Renal cortex interstitium (tissue), 15 donors: ENCODE measurements at places on chromosomes 2 and 18.

- DNase-seq = peak; percentile 9
Measured at GRCh38 chr2:182166406-182166805, 180.8 kb downstream of the PPP1R1C start.

DNA sequence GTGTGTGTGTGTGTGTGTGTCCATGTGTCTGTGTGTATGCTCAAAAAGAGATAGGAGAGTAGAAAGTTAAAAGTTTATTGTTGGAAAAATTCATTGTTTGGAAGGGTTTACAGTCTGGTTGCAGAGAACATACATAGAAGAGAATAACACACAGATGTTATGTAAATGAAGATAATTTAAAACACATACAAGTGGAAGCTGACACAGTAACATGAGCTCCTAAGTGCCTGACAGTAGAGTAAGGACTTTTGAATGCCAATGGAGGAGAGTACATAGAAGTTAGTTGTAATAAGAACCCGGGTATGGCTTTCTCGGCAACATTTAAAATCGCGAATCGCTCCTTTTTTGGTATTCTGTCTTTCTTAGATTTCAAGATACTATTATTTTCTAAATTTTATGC lies 137.0 kb upstream of the FANCL start:
- no peak for DNase-seq

GRCh38 chr2:109352898-109353689 lies 224.1 kb downstream of the SH3RF3 start:
- no peak for DNase-seq

DNA sequence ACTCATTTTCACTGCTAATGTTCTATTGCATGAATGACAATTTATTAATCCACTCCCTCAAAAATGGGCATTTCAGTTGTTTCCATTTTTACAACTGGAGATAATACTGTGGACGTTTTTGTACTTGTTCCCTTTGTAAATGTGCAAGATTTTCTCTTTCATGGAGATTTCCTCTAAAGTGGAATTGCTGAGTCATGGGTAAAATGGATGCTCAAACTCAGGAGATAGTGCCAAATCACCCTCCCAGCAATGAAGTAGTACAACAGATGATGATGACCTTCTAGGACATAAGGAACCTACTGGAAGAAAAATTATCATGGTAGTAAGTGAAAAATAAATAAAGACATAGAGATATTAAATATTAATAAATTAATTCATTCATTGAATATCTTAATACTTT lies 460.8 kb upstream of the CHST9 start:
- DNase-seq = no peak
